ENCODE measurements at places on chromosomes 3 and 15. TPM values are rescaled to one million over a fixed set of nuclear protein-coding genes. Genes with fewer than 3 reads are reported as not detected.

GRCh38 chr3:21435871-21436270 is 315.1 kb downstream of the ZNF385D start:
- no peaks in the 10 kb centered on the region for H3K4me1 ChIP-seq
- H3K4me3 ChIP-seq: no peak overlapping the region
- H3K27me3 ChIP-seq: no peaks in the 10 kb centered on the region
- no peaks in the 10 kb centered on the region for H3K36me3 ChIP-seq
- DNase-seq: no peak

DNA sequence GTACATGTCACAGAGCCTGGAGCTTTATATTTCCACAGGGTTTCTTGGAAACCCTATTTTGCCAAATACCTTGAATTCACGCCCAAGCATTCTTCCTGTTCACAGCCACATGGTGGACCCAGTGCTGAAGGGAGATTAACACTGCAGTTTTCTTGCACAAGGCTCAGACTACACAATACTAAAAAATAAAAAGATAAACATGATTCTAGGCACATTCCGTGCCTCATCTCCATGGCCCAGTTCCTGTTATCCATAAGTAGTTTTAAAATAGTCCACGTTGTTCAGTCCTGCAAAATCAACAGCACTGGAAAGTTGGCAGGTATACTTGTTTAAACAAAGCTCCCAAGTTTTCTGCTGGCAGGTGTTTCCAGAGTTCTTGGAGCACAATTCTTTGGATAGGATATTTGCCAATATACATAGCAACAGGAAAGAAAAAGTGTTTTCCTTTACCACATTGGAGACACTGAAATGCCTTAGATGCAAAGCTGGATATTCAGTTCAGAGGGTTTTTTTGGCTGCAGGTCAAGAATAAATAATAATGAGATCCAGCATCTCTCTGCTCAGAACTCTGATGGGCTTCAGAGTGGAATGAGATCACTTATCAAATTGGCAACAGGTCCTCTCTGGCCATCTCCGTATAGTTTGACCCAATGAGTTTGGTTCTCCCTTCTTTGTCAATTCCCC is 88.1 kb upstream of the TGFBR2 start:
- no peaks in the 10 kb centered on the region for H3K27me3 ChIP-seq
- DNase-seq: no peak
- H3K4me3 ChIP-seq: no peak overlapping the region
- no peaks in the 10 kb centered on the region for H3K36me3 ChIP-seq

DNA sequence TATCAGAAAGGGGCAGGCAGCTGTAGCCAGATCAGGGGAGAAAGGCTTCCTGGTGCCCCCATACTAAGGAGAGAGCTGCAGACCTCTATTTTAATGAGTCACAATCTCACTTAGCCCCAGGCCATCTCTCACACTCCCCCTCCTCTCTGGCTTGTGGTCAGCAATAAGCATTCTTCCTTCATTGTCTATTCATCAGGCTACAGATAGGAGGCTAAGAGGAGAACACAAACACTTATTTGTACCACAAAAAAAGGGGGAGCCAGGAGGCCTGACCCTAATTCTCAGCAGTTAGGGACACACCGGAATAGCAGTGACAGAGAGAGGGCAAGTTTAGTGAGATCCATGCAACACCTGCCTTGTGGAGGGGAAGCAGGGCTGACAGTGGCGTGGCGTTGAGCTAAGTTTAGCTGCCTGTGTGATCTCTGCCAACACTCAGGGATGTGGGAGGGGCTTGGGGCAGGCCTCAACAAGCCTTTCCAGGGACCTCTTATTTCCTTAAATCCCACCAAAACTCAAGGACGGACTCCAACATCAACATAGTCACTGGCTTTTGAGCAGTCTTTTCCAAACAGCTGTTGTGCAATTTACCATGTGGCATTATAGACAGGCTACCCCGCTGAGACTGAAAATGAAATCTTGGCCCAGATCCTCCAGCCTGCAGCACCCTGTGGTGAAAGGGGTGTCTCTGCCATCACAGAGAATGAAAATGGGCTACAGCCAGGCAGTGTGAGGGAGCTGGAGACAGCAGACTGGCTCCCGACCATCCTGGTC is 191.9 kb upstream of the TSC22D2 start:
- no peak overlapping the region for H3K4me3 ChIP-seq
- peaks cover 6% of the 10 kb centered on the region for H3K4me1 ChIP-seq
- no peak overlapping the region for H3K27ac ChIP-seq
- DNase-seq: no peak
- no peaks in the 10 kb centered on the region for H3K36me3 ChIP-seq

DNA sequence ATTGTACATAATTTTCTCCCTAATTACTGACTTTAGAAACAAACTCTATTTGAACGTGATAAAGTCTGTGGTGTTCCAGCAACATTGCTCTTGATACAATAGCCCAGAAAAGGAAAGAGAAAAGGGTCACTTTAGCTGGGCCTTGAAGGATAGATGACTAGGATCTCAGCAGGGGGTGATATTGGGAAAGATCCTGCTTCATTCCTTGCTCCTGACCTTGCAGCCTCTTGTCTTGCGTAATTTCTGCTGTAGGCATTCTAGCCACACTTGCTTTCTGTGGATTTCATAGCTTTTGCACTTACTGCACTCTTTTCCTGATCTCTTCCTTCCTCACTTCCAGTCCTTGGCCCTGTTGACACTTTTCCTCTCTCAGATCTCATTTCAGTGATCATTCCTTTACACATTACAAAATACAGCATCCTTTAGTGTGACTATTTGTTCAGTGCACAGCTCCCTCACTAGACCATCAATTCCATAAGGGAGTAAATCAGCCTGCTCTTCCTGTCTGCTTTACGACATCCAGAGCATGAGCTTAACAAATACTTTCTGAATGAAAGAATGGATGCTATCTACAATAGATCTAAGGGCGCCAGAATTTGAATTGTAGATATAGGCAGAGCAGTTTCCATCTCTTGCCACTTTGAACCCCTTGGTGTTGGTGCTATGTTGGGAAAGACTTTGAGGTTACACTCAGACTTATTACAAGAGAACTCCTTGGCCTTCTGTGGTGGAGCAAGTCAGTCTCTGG is 559.6 kb upstream of the MDFIC2 start:
- H3K36me3 ChIP-seq: no peaks in the 10 kb centered on the region
- DNase-seq: no peak
- no peaks in the 10 kb centered on the region for H3K4me1 ChIP-seq
- H3K27me3 ChIP-seq: peaks cover 8% of the 10 kb centered on the region

The CSTA gene
- total RNA-seq: not detected

DNA sequence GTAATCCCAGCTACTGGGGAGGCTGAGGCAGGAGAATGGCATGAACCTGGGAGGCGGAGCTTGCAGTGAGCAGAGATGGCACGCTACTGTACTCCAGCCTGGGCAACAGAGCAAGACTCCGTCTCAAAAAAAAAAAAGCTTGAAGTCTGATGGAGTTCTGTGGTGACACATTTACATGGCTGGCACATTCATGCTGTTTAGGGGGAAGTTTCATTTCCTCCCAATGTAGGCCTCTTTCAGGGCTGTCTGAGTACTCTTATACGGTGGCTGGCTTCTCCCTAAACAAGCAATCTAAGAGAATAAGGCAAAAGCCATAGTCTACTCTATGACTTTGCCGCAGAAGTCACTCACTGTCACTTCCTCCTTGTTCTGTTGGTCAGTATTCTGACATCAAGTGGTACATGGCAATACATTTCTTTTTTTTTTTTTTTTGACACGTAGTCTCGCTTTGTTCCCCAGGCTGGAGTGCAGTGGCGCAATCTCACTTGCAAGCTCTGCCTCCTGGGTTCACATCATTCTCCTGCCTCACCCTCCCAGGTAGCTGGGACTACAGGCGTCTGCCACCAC is 41.2 kb downstream of the OIP5 start:
- peaks cover 40% of the 10 kb centered on the region for H3K4me1 ChIP-seq
- DNase-seq: peak; percentile 25
- peaks cover 41% of the 10 kb centered on the region for H3K36me3 ChIP-seq
- peak overlapping the region; percentile 89 for H3K27ac ChIP-seq

The GOLGA6L7 gene
- total RNA-seq: not detected
